ENCODE measurements at places on chromosomes 7 and 10.
A peak's percentile ranks its signal among the peaks of the same experiment; 100 is the strongest.

- DNase-seq = peak; percentile 80
Measured at GRCh38 chr7:151424799-151425198, 15.0 kb upstream of the WDR86 start.

DNA sequence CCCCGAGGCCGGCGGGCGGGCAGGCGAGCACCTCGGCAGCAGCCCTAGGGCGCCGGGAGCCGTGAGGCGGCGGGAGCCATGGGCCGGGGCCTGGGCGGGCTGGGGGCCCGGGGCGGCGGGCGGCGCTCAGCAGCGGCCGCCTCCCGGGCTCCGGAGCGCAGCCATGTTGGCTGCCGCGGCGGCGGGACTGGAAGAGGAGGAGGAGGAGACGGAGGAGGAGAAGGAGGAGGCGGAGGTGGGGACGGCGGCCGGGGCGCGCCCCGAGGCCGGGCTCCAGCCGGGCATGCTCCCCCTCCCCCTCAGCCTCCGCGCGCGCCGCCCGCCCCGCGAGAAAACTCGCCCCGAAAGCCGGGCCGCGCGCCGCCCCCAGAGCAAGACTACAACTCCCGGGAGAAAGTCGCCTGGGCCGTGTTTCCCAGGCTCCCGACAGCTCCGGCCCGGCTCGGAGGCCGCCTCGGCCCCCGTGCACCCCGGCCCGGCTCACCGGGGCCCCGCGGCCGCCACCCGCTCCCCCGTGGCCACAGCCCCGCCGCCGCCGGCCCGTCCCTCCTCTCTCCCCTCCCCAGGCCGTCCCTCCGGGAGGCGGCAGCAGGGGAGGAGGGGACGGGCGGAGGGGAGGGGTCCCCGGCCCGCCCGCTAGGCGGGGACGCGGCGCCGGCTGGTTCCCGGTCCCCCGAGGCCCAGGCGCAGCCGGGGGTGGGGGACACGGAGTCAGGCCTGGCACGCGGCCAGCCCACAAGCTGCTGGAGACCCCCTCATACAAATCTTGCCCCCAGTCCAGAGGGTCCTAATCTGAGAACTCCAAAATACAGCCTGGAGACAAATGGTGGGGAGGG, at the start of gene DLG5:
Gene DLG5, minus strand, starts transcription at position 190 of the 836 bp plus-strand sequence. CDS start 235 bp downstream, outside the sequence.
- peak; percentile 61 for DNase-seq

- no peak for DNase-seq
Measured at GRCh38 chr7:155744971-155745683, 67.1 kb downstream of the SHH start.

DNA sequence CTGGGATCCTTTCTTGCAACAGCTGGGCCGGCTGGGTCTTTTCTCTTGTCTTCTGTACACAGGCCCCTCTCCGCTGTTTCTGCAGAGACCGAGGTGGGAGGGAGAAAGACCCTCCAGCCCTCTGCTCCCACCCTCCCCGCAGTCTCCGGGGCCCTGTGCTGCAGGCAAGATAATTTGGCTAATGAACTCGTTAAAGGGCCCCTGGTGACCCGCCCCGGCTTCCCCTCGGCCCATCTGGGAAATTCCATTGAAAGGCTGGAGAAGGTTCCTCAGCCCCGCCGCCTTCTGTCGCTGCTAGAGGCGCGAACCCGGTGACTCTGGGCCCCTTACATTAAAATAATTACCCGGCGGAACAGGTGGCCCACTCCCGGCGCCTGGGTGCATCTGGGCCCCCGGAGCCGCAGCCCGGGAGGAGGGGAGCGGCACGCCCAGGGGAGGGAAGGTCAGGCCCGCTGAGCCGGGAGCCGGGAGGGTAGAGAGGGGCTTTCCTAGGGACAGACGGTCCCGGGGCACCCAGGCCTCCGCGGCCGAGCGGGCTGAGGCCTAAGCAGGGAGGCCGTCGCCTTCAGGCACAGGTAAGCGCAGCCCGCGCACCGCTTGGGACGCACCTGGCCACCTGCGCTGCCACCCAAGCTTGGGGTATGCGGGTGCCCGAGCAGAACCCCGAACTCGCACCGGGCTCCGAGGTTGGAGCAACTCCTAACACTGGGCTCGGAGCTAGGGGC, 7.3 kb upstream of the MNX1 start:
- DNase-seq = no peak

DNA sequence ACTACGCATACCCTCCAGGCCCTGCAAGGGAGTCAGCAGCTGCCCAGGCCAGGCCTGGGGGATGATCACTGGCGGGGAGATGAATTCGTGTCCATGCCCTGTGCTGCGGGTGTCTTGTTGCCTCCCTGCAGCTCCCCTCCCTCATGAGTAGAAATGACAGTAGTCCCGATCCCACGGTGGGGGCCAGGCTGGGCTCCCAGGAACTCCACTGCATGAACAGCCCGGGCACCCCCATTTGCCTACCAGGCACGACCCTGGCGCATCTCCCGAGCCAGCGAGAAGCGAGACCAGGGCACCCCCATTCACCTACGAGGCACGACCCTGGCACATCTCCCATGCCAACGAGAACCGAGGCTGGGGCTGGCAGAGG, 246.5 kb downstream of the ELFN1 start:
- no peak for DNase-seq

DNA sequence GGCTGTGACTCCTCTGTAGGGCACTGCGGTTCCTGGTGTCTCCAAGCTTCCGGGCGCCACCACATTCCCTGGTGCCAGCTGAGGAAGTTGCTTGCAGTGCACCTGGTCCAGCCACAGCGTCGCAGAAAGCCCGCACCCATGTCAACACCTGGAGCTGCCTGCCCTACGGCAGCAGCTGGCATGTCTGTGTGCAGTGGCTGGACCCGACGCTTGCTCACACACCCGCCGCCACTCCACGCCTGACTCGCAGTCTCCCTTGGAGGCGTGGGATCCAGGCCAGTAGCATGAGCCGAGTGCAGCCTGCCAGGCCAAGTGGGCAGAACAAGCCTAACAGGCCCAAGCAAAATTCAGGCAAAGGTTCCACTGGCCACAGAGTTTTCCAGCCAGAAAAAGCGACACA, 118.1 kb upstream of the PHF14 start:
- no peak for DNase-seq

GRCh38 chr10:125102246-125102645, 58.1 kb downstream of the CTBP2 start:
- peak; percentile 86 for DNase-seq

DNA sequence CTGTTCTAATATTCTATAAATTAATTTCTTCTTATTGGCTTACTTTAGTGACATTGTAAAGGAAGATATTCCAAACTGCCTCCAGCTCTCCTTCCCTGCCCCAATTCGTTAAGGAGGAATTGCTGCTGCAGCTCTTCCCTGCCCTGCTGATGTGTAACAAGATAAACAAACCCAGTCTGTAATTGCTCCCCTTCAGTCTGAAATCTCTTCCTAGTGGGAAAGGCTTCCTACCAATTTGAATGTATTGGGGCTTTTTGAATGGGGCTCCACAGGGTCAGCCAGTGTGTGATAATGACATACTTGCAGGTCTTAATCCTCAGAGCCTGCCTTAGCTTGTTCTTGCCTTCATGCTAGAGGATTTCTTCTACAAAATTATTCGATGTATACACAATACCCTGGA, 849.9 kb upstream of the GHITM start:
- no peak for DNase-seq

GRCh38 chr7:129376778-129377700, 57.2 kb upstream of the STRIP2 start:
- DNase-seq = peak; percentile 61

DNA sequence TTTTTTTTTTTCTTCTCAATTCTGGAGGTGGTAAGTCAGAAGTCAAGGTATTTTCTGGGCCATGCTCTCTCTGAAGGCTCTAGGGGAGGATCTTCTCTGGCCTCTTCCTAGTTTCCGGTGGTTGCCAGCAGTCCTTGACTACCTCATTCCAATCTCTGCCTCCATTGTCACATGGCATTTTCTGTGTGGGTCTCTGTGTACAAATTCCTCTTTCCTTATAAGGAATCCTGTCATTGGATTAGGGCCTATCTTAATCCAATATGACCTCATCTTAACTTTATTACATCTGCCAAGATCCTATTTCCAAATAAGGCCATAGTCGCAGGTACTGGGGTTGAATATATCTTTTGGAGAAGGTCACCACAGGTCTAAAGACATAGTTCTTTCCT, 129.3 kb upstream of the PRR15 start:
- DNase-seq = no peak

GRCh38 chr10:90992462-90992861, 71.6 kb upstream of the ANKRD1 start:
- no peak for DNase-seq

GRCh38 chr7:99219185-99219767, 11.4 kb upstream of the KPNA7 start:
- no peak for DNase-seq

- no peak for DNase-seq
Measured at GRCh38 chr7:121023194-121023593, 34.7 kb downstream of the CPED1 start.

GRCh38 chr10:132704008-132704814, 81.7 kb downstream of the NKX6-2 start:
- DNase-seq = no peak

- no peak for DNase-seq
Measured at GRCh38 chr10:88962336-88962735, 9.8 kb upstream of the ACTA2 start.

GRCh38 chr7:50393076-50393475, 57.1 kb downstream of the FIGNL1 start:
- no peak for DNase-seq

DNA sequence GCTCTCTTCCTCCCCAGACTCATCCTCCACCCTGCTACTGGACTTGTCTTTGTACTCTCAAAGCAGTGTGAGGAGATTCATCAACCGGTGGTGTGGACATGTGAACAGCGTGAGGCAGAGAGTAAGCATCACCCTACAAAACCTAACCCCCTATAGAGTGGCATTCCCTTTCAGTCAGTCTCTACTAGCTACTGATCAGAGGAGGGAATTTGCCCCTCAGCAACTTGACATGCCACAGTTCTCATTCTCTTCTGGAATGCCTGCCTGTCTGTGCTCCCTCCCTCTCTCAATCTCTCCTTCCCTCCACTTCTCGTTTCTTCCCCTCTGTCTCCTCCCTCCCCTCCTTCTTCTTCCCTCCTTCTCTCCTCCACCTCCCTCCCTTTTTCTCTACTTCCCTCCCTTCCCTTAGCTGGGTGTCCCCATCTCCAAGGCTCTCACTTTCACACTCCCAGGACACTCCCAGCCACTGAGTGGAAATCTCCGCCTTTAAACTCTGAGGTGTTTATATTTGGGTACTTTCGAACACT, 24.6 kb downstream of the H2AZ2 start:
- no peak for DNase-seq

DNA sequence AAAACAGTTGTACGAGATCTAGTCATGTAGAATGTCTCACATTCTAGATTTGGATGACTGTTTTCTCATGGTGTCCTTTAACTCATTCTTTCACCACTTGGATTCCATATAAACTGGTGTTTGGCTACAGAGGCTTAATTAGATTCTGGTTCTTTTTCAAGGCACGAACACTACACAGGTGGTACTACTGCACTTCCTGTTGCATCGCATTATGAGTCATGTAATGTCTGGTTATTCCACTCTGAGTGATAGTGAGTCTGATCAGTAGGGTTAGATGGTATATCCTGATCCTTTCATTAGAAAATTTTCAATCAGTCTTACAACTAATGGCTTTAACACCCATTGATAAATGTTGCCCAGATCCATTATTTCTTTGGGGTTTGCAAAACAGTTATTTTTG, 11.2 kb upstream of the AKAP9 start:
- DNase-seq = no peak

DNA sequence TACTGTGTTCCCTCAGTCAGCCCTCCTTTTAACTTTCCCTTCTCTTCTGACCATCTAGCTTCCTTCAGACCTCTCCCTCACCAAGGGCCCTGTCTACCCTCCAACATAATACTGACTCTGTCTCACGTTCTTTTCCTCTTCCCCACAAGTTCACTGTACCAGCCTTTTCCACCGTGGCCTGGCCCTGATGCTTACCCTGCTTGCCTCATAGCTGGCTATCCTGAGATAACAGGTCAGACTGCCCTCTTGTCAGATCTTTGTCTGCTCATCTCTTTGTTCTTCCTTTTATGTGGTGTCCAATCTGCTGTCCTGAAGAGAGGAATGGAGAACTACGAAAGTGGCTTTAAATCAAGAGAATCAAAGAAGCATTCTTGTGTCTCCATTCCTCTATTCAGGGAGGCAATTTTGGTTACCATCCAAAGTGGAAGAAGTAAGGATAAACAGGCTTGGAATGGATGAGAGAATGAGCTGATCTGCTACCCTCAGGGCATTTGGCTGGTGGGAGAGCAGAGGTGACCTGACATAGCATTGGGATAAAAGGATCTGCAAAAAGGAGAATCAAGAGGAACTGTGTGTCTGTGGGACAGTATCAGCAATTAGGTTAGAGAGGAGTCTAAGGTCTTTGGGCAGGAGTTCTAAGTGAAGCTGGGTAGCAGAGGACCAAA, 8.1 kb downstream of the BTAF1 start:
- no peak for DNase-seq

GRCh38 chr7:98836811-98837629, 32.8 kb downstream of the TMEM130 start:
- DNase-seq = peak; percentile 24

GRCh38 chr7:25632616-25633015, 404.3 kb upstream of the NPVF start:
- no peak for DNase-seq

GRCh38 chr7:1397491-1398327, 61.6 kb downstream of the MICALL2 start:
- peak; percentile 55 for DNase-seq

- DNase-seq = no peak
Measured at GRCh38 chr7:81503771-81504170, 266.1 kb downstream of the HGF start.

GRCh38 chr10:35612385-35613106, 7.4 kb downstream of the GJD4 start:
- DNase-seq = no peak

DNA sequence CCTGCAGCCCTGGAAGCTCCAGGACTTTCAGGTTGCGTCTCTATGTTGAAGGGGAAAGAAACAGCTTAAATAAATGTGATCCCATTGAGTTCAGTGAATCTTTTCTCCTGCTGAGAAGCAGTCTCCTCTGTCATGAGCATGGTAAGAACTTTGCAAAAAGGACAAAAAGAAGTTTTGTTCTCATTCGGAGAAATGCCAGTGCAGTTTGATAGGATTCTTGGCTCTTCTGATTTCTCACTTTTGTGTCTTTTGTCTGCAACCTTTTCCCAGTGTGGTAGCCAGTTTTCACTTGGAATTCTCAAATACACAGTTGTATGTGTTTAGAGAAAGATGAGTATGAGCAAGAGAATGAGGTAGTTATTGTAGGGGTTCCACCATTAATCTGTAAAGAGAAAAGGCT, 64.3 kb downstream of the AP3M1 start:
- DNase-seq = no peak

- no peak for DNase-seq
Measured at GRCh38 chr7:1914321-1914720, 244.2 kb downstream of the ELFN1 start.

All from iris pigment epithelial cell (primary cell).